Myometrial cell (primary cell): ENCODE measurements at places on chromosomes 13 and 19. TPM values are rescaled to one million over a fixed set of nuclear protein-coding genes. Genes with fewer than 3 reads are reported as not detected.

The KLK10 gene
- not detected in 2 replicates for total RNA-seq

The IZUMO2 gene
- total RNA-seq: not detected in 2 replicates

The DMKN gene
- 11.0 and 12.1 TPM in 2 replicates for total RNA-seq

The ZNF587 gene
- total RNA-seq: 6.3 and 14.9 TPM in 2 replicates

The ANGPTL8 gene
- total RNA-seq: not detected in 2 replicates

The ZNF43 gene
- 3.7 and 8.4 TPM in 2 replicates for total RNA-seq

The PSG5 gene
- 6.7 and 7.8 TPM in 2 replicates for total RNA-seq

The CASP14 gene
- not detected in 2 replicates for total RNA-seq

The LGALS7B gene
- not detected in 2 replicates for total RNA-seq

The NXNL1 gene
- total RNA-seq: not detected in 2 replicates
